Substantia nigra (tissue), 51 donors: ENCODE measurements at places on chromosomes 7 and 10.

GRCh38 chr7:84900215-84900614 lies 286.6 kb downstream of the SEMA3D start:
- no peak for DNase-seq

- no peak for DNase-seq
These were observed 19.1 kb downstream of the DOCK1 start for GRCh38 chr10:126924180-126924914.

GRCh38 chr10:34522546-34522945 lies 292.6 kb downstream of the PARD3 start:
- no peak for DNase-seq

- DNase-seq: no peak
These were observed 428.5 kb upstream of the MGMT start for GRCh38 chr10:129038522-129038921.

- no peak for DNase-seq
These were observed 395.7 kb downstream of the THSD7A start for GRCh38 chr7:11436316-11436715.

- no peak for DNase-seq
These were observed 353.6 kb downstream of the PTEN start for GRCh38 chr10:88216976-88217375.

DNA sequence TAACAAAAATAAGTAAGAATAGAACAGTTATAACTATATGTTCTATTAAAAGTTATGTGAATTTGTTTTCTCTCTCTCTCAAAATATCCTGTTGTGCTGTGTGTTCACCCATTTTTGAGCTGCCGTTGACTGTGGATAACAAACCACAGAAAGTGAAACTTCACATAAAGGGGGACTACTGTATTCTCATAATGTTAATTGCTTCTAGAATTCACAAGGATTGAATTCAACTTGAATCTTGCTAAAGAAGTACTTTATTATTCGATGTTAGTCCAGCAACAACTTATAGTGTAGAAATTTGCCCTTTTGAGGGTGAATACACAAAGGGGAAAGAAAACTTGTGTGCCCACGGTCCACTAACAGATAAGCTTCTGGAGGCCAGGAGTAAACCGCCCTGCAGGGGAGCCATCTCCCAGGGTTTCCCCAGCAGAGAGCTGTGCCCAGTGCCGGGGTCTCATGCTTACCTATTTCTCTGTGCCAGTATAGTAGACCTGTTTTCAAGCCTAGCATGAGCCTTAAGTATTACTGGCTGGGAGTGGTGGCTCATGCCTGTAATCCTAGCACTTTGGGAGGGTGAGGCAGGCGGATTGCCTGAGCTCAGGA lies 87.1 kb downstream of the KAT6B start:
- no peak for DNase-seq

GRCh38 chr10:109933984-109934565 lies 10.8 kb upstream of the XPNPEP1 start:
- no peak for DNase-seq
